ENCODE measurements at places on chromosomes 5 and 9.

DNA sequence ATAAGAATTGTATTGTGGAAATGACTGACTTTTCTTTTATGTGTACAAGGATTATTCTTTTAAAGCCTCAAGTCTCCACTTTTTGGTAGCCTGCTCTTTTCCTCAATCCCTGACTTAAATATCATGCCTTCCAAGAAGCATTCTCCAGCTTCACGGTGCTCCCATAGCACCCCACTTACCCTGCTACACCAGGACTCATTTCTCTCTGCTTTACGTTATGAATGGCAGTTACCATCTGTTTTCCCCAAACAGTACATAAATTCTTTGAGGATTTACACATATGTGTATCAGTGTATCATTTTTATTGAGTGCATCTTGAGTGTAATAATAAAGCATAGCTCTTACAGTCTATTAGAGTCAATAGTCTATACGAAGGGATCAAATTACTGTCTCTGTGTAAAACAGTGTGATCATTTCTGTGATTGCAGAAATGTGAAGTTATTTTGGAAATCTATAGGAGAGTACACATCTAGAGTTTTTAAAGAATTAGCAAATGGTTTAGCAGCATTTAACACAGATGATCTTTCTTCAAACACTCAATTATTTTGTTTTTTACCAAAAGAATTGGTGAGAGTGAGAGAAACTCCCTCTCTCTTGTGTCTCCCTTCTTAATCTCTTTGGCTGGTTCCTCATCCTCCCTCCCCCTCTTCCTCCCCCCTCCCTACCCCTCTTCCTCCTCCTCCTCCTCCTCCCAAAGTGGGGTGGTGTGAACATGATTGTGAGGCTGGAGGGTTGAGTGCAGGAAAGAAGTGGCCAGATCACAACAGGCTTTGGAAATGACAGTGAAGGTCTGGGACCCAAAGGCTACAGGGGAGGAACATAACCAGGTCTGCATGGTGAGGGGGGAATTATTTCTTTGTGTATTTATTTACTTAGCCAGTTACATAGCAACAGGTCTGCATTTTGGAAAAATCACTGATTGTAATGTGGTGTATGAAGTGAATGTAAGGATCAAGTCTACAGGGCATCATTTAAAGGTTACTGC, 27.6 kb upstream of the ECM2 start:
- no peak for DNase-seq

GRCh38 chr9:127633216-127633862, 21.3 kb downstream of the STXBP1 start:
- no peak for DNase-seq

- no peak for DNase-seq
Observed at GRCh38 chr5:136631186-136631585, 265.8 kb upstream of the TRPC7 start.

DNA sequence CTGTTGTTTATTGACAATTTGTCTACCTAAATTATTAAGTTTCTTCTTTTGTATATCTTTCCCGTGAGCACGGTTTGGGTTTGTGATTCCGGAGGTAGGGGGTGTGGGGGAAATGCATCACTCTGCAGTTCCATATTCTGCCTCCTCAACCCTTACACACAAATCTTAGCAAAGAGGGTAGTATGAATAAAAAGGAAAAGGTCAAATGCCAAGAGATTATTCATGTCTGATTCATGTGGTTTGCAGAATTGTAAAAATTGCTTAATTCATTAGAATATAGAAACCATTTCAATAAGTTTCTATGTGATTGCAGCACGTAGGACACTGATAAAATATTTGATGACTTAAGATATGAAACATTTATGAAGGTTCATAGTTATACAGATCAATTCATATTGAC, 601.9 kb downstream of the SEMA5A start:
- DNase-seq = no peak

GRCh38 chr5:181056431-181056830, 16.4 kb downstream of the BTNL9 start:
- no peak for DNase-seq

DNA sequence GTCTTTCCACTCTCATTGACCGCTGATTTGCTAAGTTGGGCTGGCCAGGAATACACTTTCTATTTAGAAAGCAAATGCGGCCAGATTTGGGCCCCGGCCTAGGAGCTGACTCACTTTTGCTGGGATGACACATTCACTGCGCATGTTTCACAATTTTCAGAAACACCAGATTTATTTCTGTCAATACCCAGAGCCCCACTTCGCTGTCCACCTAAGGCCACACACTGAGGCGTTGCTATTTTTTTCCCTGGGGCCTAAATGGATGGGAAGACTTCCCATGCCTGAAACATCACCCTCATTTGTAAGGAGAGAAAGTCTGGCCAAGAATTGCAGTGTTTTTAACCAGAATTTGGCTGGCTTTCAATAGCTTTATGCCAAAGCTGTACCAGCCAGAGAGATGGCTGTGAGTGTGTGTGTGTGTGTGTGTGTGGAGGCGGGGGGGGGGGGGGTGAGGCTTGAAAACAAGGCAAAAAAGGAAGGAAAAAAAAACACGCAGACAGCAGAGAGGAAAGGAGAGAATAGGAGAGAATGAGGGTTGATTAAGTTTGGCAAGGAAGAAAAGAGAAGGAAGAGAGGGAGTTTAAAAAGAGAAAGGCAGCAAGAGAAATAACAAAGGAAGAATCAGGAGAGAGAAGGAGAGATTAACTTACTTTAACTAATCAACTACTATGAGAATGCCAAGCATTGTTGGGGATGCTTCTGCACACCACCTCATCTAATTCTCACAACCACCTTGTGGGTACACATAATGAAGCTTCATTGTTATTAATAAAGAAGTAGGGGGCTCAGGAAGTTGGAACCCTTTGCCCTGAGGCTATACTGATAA, 261.4 kb upstream of the KLF4 start:
- no peak for DNase-seq

DNA sequence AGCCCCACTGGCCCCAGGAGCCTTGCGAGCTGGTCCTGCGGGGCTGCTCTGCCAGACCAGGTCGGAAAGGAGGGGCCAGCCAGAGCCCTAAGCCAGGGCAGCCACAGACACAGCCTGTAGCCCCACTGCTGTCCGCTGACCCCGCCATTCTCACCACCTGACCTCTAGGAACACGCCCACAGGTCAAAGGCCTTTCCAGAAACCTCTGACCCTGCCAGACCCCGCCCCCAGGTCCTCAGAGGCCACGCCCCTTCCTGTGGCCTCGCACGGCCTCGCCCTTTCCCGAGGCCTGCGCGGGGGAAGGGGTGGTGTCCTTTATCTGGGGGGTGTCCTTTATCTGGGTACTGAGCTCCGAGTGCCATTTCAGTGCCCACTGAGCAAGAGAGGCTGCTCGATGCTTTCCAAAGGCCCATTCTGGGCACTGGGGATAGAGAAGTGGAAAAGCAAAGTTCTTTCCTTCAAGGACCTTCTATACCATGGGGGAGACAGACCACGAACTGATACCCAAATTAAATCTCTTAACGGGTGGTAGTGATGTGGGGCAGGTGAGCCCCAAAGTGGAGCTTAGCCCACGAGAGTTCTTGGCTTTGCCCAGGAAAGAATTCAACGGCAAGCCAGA, 46.5 kb downstream of the P4HA2 start:
- DNase-seq = no peak

DNA sequence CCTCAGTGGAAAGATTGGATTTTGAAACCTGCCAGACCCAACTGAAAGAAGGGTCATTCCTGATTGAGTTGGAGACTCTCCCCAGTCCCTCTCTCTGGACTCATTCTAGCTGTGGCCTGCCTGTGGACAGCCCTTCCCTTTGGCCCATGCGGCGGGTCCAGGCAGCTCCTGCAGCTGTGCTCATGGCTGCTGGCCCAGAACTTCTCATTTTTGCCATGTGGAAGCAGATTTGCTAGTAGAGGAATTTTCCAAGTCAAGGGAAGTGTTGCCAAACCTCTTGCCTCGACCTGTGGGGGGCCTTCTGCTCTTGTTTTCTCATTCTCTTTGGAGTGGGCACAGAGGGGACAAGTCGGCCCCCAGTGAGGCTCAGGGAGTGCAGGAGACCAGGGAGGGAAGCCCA, 89.2 kb downstream of the ANKRD33B start:
- DNase-seq = no peak

DNA sequence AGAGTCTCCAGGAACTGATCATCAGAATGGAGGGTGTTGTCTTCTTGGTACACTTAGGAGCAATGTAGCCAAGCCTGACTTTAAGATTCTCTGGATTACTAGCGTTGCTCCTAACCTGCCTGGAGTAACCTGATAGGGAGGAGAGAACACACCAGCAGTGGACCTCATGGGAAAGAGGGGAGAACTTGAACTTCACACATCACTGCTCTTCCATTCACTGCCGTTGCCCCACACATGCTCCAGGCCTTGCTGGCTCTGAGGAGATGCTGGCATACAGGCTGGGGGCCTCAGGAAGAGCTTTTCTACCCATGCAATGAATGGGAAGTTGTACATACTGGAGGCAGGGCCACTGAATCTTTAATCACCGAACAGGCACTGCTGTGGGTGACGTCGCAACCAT, 60.3 kb upstream of the ADAMTS16 start:
- no peak for DNase-seq

- DNase-seq = no peak
Observed at GRCh38 chr5:180079702-180080466, 8.3 kb upstream of the RNF130 start.

- DNase-seq = no peak
Observed at GRCh38 chr9:137168573-137168903, 1.3 kb downstream of the LRRC26 start.

GRCh38 chr9:81871695-81872094, 56.5 kb upstream of the SPATA31D4 start:
- DNase-seq = no peak

GRCh38 chr5:103532086-103532734, 30.4 kb downstream of the NUDT12 start:
- no peak for DNase-seq

- no peak for DNase-seq
Observed at GRCh38 chr5:33299621-33300208, 141.1 kb upstream of the TARS1 start.

DNA sequence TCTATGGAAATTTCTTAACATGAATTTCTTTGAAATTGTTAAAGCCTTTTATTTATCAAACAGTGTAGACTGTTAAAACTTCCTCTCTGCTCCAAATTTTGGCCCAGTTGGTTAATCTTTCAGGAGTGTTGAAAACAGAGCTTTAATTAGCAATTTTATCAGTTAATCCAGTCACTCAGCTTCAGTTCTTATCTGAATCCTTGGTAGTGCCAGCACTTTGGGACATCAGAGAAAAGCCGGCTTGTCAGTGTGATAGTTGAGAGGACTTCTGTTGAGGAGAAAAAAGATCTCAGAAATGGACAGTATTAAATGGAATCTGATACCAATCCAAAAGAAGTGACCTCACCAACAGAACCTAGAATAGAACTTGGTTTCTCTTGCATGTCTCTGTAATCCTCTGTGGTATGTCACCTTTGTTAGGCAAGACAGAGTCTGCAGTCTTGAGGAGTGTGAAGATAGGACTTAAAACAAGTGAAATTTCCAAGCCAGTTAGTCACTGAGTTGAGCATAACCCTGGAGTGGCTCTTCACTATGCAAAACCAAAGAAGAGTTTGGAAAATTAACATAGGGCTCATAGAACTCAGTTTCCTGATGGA, 251.8 kb downstream of the NNT start:
- no peak for DNase-seq

DNA sequence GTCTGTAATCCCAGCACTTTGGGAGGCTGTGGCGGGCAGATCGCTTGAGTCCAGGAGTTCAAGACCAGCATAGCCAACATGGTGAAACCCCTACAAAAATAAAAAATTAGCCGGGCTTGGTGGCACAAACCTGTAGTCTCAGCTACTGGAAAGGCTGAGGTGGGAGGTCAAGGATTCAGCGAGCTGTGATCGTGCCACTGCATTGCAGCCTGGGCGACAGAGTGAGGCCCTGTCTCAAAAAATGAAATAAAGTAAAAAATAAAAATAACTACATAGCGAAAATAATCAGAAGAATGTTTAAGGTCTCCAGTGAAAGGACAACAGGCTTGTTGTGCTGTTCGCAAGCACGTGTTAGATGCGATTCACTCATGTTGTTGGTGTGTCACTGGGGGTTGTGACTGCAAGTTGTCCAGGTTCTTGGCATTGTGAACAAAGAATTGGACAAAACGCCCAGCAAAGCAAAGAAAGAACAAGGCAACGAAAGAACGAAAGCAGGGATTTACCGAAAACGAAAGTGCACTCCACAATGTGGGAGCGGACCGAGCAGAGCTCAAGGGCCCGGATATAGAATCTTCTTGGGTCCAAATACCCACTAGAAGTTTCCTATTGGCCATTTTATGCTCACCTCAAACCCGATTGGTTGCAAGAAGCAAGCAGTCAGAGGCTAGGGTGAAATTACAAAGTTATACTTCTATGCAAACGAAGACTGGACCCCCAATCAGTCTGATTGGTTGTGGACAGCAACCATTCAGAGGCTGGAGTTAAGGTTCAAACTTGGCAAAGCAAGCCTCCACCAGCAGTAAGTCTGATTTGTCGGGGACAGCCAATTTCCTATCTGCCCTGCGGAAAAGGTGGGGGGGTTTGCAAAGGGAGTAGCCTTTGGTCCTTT, 844 bp upstream of the MCCC2 start:
- DNase-seq = no peak

- DNase-seq = no peak
Observed at GRCh38 chr5:110475529-110475928, 250.9 kb downstream of the TMEM232 start.

DNA sequence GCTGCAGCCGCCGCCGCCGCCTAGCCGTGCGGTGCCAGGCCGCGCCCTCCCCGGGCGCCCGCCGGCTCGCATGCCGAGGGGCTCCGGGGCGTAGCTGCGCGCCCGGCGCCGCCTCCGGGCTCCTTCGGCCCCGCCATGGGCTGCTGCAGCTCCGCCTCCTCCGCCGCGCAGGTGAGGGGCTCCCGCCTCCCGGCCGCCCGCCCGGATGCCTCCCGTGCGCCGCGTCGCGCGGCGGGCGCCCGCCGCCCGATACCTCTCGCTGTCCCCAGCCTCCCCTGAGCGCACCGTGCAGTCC, 230 bp downstream of the SLC44A1 start:
- DNase-seq = no peak

GRCh38 chr9:88746029-88746742, 211.2 kb downstream of the NXNL2 start:
- DNase-seq = no peak

GRCh38 chr9:129665389-129665775, at the start of gene PRRX2:
PRRX2 (plus strand) TSS chr9:129665647; CDS start chr9:129665868, 221 bp downstream.
- DNase-seq = no peak

GRCh38 chr5:30832519-30832918, 361.0 kb upstream of the CDH6 start:
- no peak for DNase-seq

Data from CD4-positive, CD25-positive, alpha-beta regulatory T cell (primary cell).